NCI-H1694 (cell line): ENCODE measurements at places on chromosomes 2 and 18.

DNA sequence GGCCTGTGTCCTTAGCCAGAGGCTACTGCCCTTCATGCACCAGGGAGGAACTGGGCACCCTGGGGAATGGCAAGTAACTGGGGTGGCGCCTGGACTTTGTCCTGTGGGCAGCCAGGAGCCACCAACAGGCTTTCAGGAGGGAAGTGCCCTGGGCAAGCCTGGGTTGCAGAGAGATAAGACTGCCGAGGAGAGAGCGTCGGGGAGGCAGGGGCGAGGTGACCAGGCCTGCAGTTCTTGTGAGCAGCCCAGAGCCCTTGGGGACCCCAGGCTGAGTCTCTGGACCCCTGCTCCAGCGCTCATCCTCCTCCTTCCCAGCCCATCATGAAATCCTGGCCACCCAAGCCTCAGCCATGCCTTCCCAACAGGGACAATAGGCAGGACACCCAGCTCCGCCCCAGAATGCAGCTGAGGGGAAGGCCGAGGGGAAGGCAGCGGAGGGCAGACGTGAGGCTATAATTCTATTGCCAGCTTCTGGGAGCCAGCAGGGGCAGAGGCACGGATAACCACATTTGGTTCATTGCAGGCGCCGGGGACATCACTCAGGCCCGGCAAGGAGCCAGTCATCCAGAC, 25.1 kb downstream of the ADRA2B start:
- no peak for DNase-seq

DNA sequence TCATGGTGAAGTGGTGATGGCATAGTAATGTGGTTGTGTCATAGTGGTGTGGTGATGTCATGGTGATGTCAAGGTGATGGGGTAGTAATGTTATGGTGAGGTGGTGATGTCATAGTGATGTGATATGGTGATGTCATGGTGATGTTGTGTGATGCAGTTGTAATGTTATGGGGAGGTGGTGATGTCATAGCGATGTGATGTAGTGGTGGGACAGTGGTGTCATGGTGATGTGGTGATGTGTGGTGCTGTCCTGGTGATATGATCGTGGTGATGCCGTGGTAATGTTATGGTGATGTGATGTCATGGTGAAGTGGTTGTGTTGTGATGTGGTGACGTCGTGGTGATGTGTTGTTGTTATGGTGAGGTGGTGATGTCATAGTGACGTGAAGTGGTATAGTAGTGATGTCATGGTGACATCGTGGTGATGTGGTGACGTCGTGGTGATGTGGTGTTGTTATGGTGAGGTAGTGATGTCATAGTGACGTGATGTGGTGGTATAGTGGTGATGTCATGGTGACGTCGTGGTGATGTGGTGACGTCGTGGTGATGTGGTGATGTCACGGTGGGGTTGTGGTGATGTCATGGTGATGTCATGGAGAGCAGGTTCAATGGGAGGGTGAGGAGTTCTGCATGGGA, 242.7 kb upstream of the MYT1L start:
- peak; percentile 12 for DNase-seq

GRCh38 chr2:154693741-154694340, 4.7 kb upstream of the KCNJ3 start:
- peak; percentile 31 for DNase-seq

- DNase-seq: no peak
Observed at GRCh38 chr2:239814116-239814860, 210.9 kb downstream of the NDUFA10 start.

DNA sequence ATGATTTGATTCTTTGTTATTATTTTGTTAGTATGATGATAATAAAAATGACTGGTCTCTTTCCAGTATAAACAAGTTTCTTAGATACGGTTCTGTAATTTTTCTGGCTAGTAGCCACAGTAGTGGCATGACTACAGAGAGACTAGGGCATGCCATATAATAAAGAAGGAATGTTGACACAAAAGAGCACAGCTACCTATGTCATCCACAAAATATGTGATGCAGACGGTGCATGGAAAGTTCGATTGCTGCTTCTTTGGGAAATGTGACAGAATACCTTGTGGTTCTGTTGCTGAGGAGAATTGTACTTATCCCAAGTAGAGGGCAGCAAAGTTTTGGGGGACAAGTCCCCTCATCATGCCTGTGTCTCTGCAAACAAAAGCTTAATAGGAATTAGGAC, 26.1 kb upstream of the SETBP1 start:
- DNase-seq: no peak

DNA sequence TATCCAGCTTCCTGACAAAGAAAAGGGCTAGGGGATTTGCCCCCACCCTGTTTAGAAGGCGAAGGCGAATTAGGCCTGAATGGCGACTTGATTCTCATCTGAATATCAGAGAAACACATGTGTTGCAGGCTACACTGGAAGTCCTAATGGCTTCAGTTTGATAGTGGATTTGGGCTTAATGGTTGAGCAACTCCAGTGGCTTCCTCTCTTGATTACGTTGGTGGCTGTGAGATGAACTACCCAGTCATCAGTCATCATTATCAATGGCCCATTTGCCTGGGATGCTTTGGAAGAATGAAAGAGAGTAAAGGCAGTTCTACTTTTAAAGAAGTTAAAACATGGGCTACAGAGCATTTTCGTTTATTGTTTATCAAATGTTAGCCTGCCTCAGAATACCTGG, 60.9 kb upstream of the IL1R1 start:
- DNase-seq: no peak

DNA sequence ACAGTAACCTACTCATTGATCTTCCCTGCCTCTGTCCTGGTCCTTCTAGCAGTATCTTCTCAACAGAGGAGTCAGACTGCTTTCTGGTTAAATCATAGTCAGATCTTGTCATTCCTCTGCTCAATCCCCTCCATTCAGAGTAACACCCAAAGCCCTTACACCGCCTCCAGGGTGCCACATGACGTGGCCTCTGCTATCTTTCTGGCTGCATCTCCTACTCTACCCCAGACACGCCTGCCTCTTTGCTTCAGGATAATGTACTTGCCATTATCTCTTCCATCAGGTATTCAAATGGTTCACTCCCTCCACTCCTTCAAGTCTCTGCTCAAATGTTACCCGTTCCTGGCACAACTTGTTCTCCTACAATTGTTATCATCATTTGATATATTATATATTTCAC, 36.3 kb upstream of the ACVR2A start:
- no peak for DNase-seq

- DNase-seq: no peak
Observed at GRCh38 chr2:137824501-137824900, 139.8 kb upstream of the HNMT start.

- DNase-seq: peak; percentile 64
Observed at GRCh38 chr2:128306081-128306930, 12.4 kb downstream of the HS6ST1 start.

DNA sequence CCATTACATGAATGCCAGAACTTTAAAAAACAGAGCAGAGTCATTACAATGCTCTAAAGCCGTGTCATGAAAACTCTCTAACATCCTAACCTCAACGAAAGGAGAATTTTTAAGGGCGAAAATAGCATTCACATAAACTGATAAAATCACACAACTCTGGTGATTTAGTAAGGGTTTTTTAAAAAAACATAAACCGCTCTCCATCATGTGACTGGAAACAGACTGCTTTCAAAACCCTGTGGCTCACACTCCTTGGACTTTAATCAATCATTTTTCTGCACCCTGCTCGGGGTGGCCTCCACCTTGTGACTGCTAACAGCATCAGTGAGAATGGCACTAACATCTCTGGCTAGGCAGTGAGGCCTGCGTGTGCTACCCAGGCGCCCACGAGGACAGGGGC, 12.1 kb downstream of the DOCK10 start:
- no peak for DNase-seq

GRCh38 chr2:168169097-168169745, 78.2 kb downstream of the STK39 start:
- DNase-seq: no peak

DNA sequence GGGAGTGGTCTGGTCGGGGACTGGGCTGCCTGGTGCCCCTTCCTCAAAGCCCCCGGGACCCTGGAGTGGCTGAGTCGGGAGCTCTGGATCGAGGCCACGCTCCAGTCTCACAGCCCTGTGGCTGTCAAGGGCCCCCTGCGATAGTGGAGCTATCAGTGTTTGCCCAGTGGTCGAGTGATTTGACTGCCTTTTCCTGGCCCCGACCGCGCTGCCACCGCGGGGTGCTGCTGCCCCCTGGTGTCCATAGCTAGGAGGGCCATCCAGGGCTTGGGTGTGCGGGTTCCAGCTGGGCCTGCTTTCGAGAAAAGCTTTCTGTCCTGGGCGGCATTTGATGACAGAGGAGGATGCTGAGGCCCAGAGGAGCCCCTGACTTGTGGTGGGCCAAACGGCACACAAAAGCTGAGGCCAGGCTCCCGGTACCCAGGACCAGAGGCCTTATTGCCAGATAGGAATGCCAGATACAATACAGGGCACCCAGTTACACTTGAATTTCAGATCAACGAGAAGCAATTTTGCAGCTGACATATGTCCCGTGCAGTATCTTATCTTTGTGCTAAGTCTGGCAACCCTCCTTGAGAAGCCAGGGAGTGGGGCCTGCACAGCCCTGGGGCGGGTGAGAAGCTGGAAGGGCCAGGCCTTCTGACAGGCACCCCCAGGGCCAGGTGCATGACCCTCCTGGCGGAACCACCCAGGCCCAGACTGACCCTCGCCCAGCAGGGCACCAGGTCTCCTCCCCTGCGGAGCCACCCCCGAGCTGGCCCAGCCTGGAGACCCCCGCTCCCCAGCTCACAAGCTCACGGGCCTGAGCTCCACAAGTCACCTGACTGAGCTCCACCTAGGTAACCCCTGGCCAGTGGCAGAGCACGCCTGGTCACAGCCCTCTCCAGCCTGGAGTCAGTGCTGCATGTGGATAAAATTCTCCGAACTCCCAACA, 13.0 kb downstream of the ODC1 start:
- DNase-seq: peak; percentile 53

DNA sequence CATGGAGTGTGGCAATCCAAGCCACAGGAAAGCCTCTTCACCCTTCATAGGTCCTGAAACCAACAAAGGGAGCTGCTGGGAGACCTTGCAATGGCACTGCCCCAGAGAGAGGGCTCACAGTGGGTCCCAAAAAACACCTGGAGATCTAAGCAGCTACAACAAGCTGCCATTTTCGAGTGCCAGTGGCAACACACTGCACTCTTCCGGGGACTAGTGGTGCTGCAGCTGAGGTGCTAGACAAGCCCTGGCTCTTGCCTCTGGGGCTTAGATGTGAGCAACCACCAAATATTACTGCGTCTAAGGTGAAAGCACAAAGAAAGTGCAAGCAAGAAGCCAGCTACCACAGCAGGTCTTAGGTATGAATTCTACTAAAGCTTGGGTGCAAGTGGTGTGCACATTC, 192.9 kb downstream of the NOL4 start:
- no peak for DNase-seq

GRCh38 chr18:35377875-35378573, 887 bp upstream of the ZNF396 start:
- no peak for DNase-seq

GRCh38 chr18:5606951-5607350, 63.2 kb upstream of the EPB41L3 start:
- no peak for DNase-seq
